ENCODE measurements at places on chromosomes 5 and 9.

GRCh38 chr5:55994495-55994997 is at the start of gene IL6ST:
Gene IL6ST, minus strand, starts transcription at chr5:55994963. Its CDS starts 18,685 bp downstream, at chr5:55976278.
- DNase-seq: peak; percentile 73

DNA sequence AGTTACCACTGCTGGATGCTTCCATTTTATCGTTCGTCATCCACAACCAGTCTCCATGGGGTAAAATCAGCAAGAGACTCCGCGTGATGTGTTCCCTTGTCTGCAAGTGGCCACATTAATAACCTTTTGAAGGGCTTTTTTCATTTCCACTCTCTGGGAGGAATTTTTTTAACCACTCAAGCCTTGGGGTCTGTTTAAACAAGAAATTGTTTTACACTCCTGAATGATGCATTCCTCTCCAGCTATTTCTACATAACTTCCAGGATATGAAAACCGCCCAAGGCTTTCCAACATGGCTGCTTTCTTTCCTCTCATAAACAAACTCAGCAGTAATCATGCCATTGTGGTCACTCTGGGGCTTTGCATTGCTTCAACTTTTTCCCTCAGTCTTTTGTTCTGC is 217.2 kb upstream of the DAPK1 start:
- DNase-seq: peak; percentile 89

- no peak for DNase-seq
Measured at GRCh38 chr5:156181656-156182055, 145.3 kb upstream of the SGCD start.

DNA sequence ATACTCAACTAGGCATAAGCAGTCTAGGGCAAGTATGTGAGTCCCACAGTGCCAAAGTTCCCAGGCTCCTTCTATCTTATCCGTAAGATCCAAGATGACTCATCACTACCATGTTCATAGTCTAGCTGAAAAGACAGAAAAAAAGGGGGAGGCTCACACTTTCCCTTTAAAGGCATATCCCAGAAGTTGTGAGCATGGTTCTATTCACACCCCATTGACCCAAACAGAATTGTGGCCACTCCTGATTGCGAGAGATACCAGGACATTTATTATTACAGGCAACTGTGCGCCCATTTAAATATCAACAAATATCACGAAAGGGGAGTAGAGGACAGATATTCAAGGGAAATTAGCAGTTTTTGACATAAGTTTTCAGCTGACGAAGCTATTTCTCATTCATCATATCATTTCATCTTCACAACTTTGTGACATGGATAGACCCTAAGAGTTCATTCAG is 8.1 kb upstream of the PFDN1 start:
- DNase-seq: peak; percentile 84

GRCh38 chr5:77642738-77643653 is 4.5 kb upstream of the OTP start:
- DNase-seq: no peak

DNA sequence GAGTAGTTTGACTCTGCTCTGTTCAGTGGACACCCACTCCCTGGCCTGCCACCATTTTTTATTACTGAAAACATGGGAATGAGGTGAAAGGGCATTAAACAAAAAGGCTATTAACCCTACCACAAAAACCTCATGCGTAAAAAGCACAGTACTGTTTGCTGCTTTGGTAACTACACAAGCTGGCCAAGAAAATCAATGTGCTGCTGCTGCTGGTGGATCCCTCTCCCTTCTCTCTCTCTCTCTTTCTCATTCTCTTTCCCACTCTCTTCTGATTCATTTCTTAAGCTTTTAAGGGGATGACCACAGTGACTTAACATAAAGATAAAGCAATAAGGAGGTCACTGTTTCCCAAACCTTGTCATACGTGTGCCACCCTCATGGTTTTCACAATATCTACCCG is 183.2 kb upstream of the TBC1D2 start:
- DNase-seq: no peak

- DNase-seq: peak; percentile 56
Measured at GRCh38 chr9:130682421-130683121, 11.0 kb upstream of the EXOSC2 start.

DNA sequence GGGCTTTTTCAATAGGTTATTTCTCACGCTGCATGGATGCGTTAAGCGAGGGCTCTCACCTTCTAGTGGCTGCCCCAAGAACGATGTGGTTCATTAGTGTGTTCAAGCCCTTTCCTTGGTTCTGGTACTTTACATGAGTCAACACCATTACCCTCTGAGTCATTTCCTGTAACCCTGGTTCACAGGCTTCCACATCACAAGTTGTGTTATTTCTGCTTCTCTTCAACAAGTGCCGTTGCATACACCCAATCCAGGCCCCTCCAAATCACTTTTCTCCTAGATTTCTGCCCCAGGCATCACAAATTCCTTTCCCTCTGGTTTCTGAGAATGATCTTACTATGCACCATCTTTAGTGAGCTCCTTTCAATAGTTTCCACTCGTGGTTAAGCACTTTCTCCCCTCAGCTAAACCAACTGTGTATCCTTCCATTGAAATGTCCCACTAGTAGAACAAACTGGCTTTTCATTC is 69.5 kb upstream of the RAD23B start:
- peak; percentile 90 for DNase-seq

DNA sequence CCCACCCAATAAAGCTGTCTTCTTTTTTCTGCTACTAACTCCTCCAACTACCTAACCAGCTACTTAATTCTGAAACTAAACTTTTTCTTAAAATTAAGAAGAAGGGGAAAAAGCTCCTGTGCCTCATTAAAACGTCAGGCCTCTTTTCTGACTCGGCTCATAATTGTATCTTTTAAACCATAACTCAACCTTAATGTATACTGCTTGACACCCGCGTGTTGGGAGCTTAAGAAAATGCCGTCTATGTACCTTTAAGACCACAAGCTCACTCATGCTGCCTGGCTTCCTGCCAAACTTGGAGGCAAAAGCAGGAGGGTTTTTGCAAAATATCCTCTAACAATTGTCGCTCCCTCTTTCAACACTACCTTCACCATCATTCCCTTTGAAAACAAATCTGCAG is 5.0 kb downstream of the EBF1 start:
- DNase-seq: peak; percentile 92

DNA sequence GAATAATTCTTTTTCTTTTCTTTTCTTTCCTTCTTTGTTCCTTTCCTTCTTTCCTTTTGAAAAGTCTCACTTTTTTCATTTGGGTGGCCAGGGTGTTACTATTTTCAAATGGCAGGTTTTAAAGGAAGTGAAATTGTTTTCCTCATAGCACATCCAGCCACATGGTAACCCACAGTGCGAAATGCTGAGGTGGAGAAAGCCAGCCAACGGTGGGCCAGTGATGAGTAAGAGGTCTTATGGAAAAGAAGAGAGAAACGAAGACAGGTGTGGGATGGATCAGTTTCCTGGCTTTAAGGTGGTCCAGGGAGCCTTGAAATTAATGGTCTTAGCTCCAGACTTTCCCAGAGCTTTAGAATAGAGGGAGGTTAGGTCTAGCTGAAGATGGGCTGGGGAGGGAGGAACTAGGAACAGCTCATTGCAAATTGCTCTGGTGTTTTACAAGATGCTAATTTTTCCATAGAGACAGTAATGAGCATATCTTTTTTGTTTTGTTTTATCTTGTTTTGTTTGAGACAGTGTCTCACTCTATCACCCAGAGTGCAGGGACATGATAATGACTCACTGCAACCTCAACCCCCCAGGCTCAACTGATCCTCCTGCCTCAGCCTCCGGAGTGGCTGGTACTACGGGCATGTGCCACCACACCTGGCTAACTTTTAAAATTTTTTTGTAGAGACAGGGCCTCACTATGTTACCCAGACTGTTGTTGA is 17.8 kb downstream of the ITK start:
- no peak for DNase-seq

DNA sequence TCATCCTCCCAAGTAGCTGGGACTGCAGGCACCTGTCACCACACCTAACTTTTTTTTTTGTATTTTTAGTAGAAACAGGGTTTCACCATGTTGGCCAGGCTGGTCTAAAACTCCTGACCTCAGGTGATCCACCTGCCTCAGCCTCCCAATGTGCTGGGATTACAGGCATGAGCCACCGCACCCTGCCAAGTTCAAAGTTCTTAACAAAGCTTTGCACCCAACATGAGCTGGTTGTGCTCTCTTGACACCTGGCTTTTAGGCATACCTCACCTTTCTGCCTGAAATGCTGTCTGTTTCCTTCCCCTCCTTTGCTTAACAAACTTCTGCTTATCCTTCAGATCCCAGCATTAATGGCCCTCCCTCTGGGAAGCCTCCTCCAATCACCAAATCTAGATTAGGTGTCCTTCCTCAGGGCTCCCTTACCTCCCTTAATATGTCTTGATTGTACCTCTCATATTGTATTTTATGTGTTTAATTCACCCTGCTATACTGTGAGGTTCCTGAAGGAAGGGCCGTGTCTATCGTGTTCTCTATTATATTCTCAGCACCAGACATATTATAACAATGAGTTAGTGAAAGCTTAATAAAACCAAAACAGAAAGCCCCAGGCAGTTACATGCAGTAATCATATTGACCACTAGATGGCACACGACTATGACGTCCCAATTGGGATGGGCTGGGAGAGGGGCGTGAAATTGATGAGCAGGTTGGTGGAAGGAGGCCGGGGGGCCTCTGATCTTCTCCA is 62.9 kb upstream of the PPARGC1B start:
- peak; percentile 15 for DNase-seq

GRCh38 chr5:142894749-142895148 is 124.6 kb downstream of the ARHGAP26 start:
- peak; percentile 73 for DNase-seq

GRCh38 chr5:69517763-69518212 is 25.2 kb downstream of the OCLN start:
- no peak for DNase-seq

GRCh38 chr9:124869466-124869985 is 7.6 kb downstream of the ARPC5L start:
- no peak for DNase-seq

GRCh38 chr5:170636206-170636605 is 132.4 kb downstream of the KCNIP1 start:
- DNase-seq: no peak

DNA sequence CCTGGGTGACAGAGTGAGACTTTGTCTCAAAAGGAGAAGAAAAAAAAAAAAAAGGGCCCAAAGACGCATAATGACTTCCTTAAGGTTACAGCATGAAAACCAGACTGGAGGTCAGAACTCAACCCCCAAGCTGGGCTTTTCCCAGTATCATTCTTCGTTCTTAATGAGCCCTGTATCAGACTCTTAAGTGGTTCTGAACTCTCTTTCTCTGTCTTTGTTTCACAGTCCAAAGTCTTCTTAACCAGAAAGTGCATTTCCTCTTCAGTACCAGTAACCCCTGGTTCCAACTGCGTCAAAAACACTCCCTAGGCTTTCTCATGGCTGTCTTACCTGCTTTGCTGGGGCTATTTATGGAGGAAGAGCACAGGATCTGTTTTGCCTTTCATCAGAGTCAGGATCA is 38.4 kb upstream of the SHB start:
- no peak for DNase-seq

DNA sequence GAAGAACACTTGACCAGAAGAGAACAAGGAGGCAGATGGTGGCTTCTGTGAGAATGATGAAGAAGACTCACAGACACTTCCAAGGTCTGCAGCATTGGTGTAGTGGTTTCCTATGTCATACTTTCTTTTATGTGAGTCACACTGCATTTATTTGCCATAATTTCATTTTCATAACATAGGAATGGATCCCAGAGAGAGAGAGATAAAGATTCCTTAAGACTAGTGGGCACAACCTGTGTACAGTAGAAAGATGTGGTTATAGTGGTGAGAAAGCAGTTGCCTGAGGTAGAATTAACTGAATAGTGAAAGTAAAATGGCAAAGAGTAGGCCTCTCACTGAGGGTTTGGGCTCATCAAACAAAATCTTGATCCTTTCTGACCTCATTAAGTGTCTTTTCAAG is 7.6 kb upstream of the CCDC152 start:
- no peak for DNase-seq

- DNase-seq: peak; percentile 75
Measured at GRCh38 chr9:25677301-25678146, 720 bp downstream of the TUSC1 start.

DNA sequence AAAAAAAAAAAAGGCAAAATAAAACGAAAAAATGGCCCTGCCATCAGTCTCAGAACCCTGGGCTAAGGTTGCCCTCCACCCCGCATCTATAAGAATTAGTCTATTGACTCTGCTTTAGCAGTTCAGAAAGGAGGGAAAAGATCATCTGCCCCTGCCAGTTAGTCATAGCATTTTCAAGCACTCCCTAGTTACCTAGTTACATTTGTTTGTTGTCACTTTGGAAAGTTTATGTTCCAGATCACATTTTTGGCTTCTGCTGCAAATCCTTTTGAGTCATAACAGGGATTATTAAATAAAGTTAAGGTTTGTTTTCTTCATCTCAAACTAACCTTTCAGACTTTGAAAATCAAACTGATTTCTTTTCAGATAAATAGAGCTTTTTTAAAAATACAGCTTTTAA is 52.1 kb downstream of the AQP7 start:
- peak; percentile 60 for DNase-seq

- peak; percentile 46 for DNase-seq
Measured at GRCh38 chr5:102819634-102820033, 64.5 kb downstream of the PAM start.

DNA sequence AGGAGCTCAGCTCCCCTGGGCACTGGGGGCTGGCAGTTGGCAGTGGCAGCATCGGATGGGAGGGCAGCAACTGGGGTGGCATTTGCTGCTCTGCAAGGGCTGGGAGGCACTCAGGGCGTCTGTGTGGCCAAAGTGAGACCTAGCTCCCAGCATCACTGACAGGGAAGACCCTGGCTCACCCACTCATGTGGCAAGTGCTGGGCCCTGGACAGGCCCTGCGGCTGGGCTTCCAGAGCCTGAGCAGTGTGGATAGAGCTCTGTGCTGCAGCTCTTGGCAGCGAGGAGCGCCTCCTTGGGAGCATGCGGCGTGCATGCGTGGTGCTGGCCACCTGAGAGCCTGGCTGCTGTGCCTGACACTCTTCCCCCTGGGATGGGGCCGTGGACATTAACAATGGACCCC is 10.2 kb downstream of the CEP72 start:
- no peak for DNase-seq

DNA sequence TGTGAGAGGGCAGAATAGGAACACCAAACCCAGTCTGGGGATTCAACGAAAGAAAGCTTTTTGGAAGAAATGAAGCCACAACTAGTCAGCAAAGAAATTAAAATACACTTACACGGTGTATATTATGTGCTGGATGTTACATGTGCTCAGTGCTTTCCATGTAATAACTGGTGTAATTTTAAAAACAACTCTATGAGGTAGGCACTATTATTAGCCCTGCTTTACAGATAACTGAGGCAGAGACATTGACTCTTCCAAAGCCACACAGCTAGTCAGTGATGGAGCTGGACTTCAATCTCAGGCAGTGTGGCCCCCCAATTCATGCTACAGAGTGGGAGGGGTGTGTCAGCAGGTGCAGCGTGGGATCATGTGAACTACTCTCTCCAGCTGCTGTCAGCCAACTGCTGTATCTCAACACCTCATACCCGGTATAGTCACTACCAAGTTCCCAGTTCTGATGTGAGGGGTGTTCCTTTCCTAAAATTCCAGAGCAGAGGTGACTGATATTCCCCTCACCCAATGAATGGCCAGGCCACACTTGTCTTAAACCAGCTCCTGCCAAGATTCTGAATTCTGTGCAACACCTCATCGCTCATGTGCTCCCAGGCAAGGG is 33.8 kb upstream of the TJP2 start:
- no peak for DNase-seq
